ENCODE measurements at places on chromosomes 2 and 18.

DNA sequence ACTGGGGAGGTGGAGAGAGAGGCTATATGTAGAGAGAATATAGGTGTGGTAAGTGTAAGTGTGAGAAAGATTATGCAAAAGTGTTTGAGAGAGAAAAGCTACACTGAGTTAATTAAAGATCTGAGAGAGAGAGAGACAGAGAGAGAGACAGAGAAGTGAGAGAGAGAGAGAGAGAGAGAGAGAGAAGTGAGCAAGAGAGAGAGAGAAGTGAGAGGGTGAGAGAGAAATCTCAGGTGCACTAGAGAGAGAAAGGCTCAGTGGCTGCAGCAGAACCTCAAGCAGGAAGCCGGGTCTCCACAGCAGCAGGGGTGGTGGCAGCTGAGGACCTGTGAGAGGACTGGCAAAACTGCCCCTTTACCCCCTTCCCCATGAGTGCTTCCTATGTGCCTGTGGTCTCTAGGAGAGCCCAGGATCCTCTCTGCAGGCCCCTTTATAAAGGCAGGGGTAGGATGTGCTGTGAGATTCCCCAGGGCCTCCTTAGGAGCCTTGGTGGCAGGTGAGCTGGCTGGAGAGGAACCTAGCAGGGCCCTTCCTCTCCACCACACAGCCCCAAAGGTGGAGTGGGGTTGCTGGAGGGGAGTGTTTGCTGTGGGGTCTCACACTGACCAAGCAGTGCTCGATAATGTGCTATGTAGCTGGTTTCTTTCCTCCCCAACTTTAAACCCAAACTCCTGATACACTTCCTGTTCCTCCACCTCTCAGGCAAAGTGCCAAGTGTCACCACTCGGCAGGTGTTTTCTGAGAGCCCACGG is 52.6 kb downstream of the SLC4A5 start:
- no peak for DNase-seq

- DNase-seq: no peak
These were observed 462.7 kb upstream of the CDH20 start for GRCh38 chr18:60870261-60871153.

GRCh38 chr18:23127090-23127489 is 8.2 kb upstream of the CABLES1 start:
- no peak for DNase-seq

DNA sequence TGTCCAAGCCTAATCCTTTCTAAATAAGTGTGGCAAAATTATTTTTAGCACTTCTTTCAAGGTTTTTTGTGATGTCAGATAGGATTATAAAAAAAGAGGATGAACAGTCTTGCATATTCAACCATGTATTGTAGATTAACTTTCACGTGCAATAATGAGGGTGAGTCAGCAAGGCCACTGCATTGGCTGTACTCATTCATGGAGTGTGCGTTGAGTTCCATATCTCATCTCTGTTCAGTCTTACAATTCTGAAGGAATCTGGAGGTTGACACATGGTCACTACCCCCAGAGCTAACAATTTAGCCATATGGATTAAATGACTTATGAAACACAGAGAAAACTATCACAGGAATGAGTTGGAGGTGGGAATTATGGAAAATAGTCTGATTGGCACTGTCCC is 810.5 kb downstream of the SLC4A3 start:
- no peak for DNase-seq

DNA sequence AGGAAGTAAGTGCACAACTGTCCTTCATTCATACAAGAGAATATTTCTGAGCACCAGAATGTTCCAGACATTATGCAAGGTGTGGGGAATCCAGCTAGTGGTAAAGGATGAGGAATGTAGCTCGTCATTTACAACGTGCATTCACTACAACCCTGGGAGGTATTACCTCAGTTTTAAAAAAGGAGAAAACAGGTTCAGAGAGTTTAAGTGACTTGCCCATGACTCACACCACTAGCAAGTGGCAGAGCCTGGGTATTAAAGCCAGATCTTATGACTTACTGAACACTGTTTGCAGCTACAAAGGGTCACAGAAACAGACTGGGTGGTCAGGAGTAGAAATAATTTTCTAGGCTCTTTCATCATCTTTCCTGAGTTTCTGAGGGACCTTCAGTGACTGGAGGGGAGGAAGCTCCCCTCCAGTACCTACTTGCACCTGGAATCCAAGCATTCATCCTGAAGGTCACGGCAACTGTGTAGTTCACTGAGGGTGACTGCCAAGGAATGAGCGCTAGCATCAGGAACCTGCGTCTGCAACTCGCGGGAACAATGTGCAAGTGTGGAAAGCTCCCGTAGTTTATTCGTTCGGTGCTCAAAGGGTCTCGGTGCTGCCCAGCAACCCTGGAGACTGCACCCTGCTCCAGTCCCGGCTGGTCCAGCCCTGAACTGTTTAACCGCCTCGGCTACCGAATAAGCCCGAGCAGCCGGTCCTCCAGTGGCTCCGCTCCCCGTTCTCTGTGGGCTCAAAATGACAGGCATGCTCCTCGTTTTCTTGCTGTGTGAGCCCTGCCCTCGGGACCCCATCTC is 647 bp downstream of the CCDC121 start:
- peak; percentile 10 for DNase-seq

- DNase-seq: no peak
These were observed 1.8 kb downstream of the SALL3 start for GRCh38 chr18:78981394-78981831.

DNA sequence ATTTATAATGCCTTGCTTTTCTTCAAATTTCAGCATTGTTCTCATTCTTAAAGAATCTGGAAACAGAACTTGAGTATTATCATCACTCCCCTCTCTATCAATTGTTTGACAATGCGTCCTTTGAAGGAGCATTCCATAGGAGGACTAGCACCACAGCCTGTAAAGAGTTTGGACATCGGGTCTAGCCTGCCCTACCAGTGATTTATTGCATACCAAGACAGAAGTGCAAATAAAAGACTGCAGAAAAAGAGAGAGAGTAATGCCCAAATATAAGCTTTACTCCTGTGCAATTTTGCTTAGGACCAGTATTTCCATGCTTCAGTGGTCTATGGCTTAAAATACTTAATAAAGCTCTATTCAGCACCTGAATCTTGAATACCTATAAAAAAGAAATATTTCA is 55.4 kb upstream of the MAP2 start:
- no peak for DNase-seq

DNA sequence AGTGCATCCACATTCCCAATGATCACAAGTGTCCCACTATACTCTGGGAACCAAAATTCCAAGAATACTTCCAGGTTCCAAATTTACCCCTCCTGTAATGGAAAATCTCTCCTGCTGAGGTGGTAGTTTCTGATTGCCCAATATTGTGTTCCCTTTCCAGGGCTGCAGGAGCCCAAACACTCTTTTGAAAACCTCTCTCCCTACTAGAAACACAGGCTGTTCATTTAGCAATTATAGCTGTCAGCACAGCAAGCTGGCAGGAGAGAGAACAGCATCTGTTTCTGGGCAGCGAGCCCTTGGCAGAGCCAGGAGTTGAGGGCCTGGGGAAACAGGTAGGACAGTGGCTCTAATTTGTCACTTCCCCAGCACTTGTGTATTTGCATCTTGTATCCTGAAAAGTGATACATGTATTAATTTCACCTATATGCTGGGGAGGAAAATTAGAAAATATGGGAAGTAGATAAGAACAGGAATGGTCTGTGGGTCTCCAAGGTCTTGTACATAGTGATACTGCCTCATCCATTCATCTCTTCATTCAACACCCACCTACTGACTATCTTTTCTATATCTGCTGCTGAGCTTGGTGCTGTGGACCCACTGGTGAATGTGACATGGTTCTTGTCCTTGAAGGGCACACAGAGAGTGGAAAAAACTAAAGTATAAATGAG is 16.9 kb upstream of the PAIP2B start:
- DNase-seq: no peak

GRCh38 chr2:179898873-179899272 is 37.5 kb upstream of the ZNF385B start:
- peak; percentile 46 for DNase-seq

GRCh38 chr2:102033031-102033749 is 41.4 kb downstream of the IL1R2 start:
- DNase-seq: no peak

DNA sequence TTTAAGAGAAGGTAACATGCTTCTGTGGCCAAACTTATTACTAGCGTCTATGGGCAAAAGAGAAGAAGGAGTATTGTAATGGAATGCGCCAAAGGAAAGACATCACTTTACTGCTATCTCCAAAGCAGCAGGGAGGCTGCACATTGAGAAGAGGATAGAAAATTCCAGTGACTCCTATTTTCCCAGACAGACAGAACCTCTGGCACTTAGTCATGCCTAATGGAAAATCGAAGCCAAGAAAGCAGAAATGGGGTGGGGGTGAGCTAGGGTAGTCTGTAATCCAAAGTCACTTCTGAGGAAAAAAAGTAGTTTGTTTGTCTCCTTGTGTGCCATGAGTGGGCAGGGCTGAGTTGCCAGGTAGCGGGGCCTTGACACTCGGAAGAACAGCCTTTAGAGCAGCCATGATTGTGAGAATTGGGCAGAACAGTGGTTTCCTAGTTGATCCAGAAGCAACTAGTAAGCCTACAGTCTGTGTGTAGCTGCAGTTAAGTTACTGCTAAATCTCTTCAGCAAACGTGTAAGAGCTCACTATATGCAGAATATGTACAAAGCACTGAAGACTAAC is 79.4 kb upstream of the FOSL2 start:
- no peak for DNase-seq

GRCh38 chr2:190959911-190960788 is 53.8 kb downstream of the STAT1 start:
- no peak for DNase-seq

DNA sequence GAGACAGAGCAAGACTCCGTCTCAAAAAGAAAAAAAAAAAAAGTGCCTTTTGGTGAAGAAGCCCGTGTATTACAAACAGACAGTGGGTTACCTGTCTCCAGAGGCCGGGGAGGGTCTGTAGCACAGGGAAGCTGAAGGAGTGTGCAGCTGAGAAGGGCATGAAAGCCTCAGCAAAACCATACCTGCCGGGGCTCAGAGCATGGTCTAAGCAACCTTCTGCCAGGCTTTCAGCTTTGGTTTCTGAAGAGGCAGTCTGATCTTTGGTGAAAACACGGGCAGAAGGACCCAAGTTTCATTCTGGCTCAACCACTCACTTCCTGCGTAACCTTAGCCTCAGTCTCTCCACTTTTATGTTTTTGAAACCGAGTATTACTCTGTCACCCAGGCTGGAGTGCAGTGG is 21.5 kb downstream of the SH2D6 start:
- DNase-seq: no peak

DNA sequence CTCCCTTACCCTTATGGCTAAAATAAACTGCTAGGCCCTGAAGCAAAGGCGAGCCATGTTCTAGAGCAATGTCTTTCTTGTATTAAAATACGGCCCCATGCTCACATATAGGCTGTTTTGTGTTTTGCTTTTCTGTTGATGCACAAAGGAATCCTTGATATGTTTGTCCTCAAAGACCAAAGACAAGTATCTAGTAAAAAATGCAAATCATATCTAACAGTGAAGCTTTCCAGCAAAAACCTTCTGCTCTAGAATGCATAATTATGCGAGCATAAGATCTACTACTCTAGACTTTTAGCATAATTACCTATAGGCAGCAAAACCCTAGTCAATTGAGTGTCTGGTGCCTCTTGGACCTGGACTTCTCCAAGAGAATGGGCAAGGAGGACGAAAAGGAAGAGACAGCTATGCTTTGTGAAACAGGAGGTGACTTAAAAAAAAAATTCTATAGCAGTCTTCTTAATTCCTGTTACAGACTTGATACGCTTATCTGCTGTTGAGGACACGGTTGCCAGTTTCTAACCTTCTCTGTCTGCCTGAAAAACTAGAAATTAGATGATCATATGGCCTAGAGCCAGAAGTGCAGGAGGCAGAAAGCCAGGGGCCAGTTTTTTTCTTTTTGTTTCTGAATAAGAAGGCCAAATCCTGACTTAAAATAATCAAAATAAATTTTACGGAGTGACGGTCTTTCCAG is 1.5 kb upstream of the AMMECR1L start:
- no peak for DNase-seq

- DNase-seq: no peak
These were observed 340.8 kb downstream of the ERBB4 start for GRCh38 chr2:212197776-212198175.

DNA sequence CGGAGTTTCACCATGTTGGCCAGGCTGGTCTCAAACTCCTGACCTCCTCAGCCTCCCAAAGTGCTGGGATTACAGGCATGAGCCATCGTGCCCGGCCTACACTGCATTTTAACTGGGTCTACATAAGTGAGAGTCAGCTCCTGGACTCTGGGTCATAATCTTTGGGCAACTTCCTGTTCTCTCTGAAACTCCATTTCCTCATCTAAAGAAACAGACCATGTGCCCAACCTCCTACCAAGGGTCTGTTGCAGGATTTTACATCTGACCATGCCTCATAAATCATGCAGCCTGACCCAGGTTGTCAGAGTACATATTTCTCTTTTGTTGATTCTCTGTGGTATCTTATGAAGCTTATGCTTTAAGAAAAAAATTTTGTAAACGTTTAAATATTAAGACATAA is 280.4 kb downstream of the ALPK2 start:
- no peak for DNase-seq

- DNase-seq: no peak
These were observed 72.2 kb downstream of the XRCC5 start for GRCh38 chr2:216181351-216181750.

DNA sequence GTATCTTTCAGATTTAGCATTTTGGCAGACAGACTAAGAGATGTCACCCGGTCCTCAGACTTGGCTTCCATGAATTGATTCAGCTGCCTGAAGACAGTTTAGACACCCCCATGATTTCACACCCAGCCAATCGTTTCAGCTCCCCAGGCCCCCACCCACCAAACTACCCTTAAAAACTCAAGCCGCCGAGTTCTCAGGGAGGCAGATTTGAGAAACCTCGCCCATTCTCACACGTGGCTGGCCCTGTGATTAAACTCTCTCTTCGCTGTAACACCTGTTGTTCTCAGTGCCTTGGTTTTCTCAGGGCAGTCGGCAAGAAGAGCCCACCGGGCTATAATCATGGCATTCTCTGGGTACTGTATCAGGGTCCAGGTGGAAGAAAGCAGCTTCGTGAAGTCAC is 35.2 kb downstream of the UXS1 start:
- DNase-seq: no peak

GRCh38 chr18:13179566-13180113 is 38.9 kb upstream of the LDLRAD4 start:
- no peak for DNase-seq

GRCh38 chr2:188931361-188931760 is 42.8 kb upstream of the COL3A1 start:
- no peak for DNase-seq

DNA sequence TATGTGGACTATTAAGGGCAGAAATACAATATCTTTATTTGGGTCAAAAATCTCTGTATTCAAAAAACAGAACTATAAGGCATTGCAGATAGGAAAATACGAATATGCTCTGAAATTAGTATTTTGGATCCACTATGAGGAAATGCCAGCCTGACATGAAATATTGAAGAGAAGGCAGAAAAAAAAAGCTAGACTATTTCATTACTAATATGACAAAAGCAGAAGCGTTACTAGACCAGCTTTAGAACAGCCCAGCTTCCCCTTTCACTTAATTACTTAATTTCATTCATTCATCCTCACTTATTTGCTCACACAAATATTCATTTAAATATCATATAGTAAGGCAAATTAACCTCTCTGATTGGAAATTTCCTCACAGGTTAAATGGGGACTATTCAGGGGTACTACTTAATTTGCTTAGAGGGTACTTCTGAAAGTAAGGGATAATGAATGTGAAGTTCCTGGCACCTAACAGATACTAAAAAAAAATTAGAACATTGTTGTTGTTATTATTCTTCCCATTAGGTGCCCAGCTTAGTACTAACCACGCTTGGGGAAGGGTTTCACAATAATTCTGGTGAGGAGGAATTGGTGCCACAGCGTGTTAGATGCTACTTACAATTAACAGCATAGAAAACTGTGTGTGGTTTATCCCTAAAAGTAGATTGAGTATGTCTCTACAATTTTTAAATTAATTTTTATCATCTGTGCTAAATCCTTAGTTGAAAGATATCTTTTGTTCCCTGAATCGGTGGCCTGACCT is 71.1 kb upstream of the CTLA4 start:
- DNase-seq: no peak
